ENCODE measurements at places on chromosomes 6 and 20. TPM values are rescaled to one million over a fixed set of nuclear protein-coding genes. Genes with fewer than 3 reads are reported as not detected.

The MTFR2 gene
- 2.6 TPM for total RNA-seq

The LAMP5 gene
- not detected for total RNA-seq

The ZSCAN26 gene
- 10.0 TPM for total RNA-seq

The PGBD1 gene
- total RNA-seq = 4.3 TPM

The KAT14 gene
- total RNA-seq = 9.3 TPM

The ADGB gene
- not detected for total RNA-seq

Data from HFFc6 (cell line).